ENCODE measurements at places on chromosomes 2 and 18.

- no peak for DNase-seq
Observed at GRCh38 chr2:224937887-224938286, 104.4 kb downstream of the DOCK10 start.

- DNase-seq, result no peak
Observed at GRCh38 chr18:21550510-21550970, 50.0 kb downstream of the ESCO1 start.

GRCh38 chr2:75142081-75142480 lies 57.2 kb downstream of the TACR1 start:
- no peak for DNase-seq

DNA sequence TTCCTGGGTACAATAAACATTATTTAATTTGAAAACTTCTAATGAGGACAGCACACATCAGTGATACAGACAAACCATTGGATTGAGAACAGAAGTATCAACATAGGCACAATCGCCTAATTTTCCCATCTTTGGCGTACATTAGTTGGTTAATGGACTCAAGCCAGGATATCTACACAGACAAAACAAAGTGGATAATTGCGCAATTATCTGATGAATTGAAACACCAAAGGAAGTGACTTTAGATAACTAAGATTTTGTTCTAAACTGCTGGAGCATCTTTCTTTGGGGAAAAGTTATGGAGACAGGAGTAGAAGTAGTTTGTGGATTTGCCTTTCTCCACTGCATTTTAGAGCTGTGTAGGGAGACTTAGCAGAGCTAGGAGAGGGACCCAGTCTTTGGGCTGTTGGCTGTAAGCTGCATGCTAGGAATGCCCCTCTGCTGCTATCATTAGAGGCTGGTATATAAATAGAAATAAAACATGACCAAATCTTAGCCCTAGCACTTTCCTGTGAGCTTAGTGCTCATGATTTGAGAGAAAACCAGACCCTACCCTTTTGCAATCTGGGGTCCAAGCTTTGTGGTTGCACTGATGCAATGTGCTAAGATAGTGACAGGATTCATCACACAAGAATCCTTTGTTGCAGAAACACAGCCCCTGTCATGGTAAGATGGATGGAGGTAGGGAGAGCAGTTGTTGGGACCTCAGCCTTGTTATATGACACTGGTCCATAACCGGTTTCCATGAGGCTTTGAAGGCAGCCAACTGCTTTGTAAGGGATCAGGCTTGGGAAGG lies 264.5 kb upstream of the PIK3C3 start:
- no peak for DNase-seq

DNA sequence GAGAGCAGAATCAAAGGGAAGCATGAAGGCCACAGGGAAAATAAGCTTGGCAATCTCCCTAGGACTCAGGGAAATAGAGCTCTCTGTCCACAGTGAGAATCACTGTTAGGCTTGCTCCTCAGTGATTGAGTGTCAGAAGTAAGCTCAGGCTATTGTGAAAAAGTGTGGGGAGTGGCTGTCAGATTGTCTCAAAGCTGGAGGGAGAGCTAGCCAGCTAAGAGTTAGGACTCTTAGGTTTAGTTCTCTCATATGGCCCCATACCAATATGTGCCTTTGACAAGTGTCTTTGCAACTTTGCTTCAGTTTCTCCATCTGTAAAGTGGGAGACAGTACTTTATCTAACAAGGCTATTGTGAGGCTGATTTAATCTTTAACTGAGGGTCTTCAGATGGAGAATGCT lies 17.2 kb downstream of the EIF4E2 start:
- no peak for DNase-seq

DNA sequence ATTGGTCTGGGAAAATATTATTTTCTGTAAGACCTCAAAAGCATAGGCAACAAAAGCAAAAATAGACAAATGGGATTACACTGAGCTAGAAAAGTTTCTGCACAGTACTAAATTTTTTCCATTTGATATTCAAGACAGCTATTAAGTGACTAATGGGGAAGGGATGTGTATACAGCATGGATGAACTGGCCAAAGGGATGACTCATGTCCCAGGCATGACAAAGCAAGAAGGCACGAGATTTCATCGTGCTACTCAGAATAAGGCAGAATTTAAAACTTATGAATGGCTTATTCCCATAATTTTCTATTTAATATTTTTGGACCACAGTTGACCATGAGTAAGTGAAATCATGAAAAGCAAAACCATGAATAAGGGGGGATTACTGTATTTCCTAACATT lies 1250.1 kb upstream of the GYPC start:
- no peak for DNase-seq

- no peak for DNase-seq
Observed at GRCh38 chr2:50743471-50743870, 288.5 kb downstream of the NRXN1 start.

Data from activated CD4-positive, alpha-beta T cell treated with anti-CD3 and anti-CD28 coated beads, Interleukin-2, amount 50 U/mL, for 16 hours (primary cell).